ENCODE measurements at places on chromosomes 16 and 17.

GRCh38 chr17:66523378-66524200 is 221.2 kb downstream of the PRKCA start:
- DNase-seq = peak; percentile 81

DNA sequence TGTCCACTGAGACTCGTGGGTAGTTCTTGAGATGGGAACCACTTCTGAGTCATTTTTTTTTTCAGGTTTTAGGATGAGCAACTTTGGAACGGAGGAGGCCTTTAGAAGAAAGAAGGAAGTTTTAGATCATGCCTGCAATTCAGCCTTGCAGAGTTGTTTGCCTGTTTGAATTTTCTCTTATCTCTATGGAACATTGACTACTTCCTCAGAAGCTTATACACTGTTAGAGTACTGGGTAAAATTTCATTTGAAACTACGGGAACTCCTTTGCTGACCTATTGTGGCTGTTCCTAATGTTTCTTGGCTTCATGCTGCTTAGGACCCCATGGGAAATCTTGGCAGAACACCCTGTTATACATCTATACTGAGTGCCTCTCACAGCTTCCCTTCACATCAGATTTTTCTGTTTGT is 70.8 kb downstream of the MAP2K6 start:
- DNase-seq = no peak

DNA sequence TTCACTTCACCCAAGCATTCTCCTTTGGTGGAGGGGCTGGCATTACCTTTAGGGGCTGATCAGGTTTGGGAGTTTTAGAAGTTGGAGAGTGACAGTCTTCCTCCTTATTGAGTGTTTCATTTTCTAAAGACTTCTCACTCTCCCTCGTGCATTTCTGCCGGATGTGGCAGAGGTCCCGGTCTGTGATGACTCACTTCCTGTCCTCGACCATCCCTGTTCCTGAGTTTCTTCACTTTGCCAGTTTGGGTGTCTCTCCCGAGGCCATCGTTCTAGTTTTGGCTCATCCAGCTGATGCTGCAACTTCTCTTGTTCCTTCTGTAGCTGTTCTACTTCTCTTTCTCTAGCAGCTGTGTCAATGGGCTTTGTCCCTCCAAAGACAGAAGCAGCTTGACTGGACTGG is 104.3 kb downstream of the PHKB start:
- DNase-seq = peak; percentile 80

DNA sequence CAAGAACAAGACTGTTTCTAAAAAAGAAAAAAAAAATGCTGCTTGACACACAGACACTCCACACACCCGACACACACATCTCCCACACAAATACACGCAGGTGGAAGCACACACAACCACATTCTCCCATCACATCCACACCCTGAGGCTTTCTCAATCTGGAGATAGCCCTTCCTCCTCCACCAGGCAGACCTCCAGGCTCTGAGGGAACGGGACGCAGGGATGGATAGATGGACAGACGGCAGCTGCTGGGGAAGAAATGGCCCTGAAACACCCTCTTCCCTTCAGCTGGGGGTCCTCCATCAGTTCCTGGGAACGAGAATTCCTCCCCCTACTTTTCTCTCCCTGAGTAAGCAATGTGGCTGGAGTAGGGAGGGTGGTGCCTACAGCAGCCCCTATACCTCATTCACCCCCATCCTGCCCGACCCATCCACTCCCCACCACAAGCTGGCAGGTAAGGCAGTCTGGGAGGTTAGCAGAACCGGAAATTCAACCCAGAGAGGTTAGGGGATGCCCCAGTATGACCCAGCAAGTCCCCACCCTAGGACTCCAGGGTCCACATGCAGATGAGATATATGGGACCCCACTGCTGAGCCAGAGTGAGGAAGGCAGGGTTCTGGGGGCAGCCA is 4.1 kb upstream of the LITAFD start:
- DNase-seq = no peak

DNA sequence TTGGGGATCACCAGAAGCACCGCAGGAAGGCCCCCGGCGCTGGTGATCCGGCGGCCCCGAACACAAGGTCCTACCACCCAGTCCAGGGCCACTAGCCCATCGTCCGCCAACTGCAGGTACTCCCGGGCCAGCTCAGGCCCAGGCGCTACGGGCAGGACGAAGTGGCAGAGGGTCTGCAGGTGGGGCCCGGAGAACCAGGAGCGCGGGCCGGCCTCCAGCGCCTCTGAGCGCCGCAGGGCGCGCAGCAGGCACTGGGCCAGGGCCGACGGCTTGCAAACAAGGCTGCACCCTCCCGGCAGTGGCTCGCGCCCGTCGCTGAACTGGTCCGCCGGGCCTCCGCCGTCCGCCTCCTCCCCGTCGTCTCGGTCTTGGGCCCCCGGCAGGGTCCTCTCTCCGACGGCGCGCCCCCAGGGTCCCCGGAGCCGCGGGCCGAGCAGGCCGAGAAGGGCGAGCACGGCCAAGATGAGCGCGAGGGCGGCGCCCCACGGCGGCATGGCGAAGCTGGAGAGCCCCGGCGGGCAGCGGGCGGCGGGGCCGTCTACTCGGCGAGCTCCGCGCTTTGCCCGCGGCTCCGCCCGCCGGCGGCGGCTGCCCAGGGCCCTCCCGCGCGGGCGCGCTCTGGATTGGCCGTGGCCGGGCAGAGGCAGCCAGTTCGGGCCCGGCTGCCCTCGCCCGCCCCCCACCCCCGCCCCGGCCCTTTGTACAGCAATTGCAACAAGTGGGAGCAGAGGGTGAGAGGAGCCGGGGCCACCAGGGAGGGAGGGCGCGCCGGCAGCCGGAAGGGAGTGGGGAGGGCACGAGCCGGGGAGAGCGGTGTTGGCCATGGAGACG is at the start of gene ABHD15:
TSS of gene ABHD15 (minus strand) at position 565 of the 831 bp plus-strand sequence. CDS start at position 494, 71 bp downstream.
- DNase-seq = peak; percentile 70

GRCh38 chr17:32267690-32268205 is 2.1 kb downstream of the RHBDL3 start:
- DNase-seq = peak; percentile 11

GRCh38 chr16:21336231-21336630 is 58.1 kb upstream of the CRYM start:
- peak; percentile 67 for DNase-seq

GRCh38 chr17:79188048-79188447 is 113.4 kb downstream of the ENGASE start:
- no peak for DNase-seq

GRCh38 chr16:22648141-22648540 is 137.4 kb downstream of the NPIPB5 start:
- DNase-seq = no peak

GRCh38 chr16:86823888-86824671 is 245.7 kb downstream of the FOXL1 start:
- DNase-seq = no peak

GRCh38 chr16:85263239-85263585 is 150.9 kb upstream of the CIBAR2 start:
- DNase-seq = no peak

GRCh38 chr16:28078261-28078660 is 14.7 kb upstream of the GSG1L start:
- no peak for DNase-seq

DNA sequence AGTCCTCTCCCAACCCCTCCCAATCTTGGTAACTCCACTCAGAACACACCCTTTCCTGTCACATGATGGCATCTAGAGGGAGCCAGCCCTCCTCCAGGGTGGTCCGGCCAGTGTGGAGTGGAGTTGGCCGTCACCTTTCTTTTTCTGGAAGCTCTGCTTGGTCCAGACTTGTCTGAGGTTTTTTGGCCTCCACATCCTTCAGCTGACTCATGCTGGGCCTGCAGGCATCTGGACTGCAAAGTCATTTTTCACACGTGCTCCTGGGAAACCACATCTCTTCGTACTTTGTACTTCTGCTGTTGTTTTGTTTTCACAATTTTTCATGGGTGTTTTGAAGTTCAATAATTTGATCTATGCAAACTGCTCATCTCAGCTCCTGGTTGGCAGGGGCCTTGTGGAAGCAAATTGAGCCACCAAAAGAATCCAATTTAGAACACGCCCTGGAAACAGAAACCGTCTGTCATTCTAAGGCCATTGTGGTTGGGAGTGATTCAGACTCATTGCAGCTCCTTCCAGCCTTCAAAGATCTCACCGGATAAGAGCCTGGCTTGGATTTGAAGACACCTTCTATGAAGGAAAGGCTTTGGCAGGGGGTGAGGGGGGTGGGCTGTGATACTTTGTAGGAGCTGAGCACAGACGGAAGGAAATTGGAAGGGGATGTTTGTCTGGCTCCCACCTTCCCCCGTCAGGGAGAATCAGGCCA is 42.4 kb upstream of the NF1 start:
- DNase-seq = peak; percentile 94

DNA sequence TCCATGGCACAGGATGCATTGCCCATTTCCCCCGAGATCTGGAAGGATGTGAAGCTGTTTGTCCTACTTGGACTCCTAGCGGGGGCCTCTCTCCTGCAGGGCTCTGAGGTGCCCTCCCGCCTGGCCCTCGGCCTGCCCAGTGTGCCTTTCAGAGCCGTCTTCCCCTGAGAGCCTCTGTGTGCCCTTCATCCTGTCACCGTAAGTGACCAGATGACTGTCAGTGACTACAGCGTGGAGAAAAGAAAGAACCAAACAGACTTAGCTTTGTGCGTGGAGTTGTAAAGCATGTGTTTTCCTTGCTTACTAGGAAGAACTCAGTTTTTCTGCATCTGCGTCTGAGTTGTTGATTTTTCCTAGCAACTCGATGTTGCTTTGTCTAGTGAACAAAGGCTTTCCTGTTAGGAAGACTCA is 56.1 kb downstream of the BANP start:
- no peak for DNase-seq

DNA sequence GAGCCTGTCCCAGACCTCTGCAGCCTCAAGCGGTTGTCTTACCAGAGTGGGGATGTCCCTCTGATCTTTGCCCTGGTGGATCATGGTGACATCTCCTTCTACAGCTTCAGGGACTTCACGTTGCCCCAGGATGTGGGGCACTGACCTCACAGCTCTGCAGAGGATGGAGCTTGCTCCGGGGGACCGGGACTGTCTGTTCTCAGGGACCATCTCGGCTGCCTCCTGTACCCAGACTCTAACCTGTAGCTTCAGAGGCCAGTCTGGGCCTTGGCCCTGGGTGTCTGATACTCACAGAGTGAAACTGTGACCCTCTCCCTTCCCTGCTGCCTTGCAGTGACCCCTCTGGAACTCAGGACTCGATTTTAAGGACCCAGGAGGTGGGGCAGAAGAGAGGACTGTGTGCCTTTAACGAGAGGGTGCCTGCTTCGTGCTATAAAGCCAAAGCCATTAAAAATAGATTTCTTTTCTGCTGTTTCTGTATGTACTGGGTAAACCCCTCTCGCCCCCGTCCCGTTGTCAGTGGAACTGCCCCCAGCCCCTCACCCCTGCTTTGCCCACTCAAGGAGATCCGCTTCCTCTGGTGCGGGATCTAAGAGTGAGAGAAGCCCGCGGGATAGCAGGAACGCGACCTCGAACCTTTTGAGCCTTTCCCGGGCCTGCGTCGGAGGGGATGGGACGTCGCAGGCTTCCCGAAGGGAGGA is 1.1 kb upstream of the LLGL2 start:
- no peak for DNase-seq

DNA sequence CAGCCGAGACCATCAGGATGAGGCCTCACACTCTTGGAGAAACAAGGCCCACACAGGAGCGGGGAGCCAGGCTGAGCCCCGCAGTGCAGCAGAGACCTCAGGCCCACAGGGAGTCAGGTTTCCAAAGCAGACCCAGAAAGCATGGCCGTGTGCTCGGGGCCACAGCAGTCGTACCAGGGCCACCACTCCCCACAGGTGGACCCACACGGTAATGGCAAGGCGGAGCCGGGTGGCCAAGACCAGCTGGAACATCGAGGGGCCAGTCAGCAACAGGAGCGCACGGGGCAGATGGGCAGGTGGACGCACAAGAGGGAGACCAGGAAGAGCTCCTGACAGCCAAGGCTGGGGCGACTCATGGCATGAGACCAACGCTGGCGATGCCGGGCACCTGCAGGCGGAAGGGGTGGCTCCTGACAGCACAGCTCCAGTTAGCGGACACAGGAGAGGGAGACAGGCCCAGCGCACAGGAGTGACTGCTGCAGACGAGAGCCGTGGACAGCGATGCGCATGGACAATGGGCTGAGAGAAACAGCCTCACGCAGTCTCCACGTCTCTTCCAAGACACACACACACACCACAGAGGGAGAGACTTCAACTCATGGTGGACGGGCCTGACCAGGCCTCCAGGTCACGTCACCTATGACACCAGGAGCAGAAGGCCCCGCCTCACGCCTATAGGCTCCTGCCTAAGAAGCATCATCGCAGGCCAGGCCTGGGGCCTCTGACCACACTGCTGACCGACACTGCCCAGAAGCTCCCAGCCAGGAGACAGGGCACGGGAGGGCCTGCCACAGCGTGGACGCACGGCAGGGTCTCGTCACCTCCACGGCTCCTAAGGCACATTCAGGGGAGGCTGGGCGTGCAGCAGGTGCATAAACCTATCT is 58.6 kb downstream of the ZNF778 start:
- no peak for DNase-seq

DNA sequence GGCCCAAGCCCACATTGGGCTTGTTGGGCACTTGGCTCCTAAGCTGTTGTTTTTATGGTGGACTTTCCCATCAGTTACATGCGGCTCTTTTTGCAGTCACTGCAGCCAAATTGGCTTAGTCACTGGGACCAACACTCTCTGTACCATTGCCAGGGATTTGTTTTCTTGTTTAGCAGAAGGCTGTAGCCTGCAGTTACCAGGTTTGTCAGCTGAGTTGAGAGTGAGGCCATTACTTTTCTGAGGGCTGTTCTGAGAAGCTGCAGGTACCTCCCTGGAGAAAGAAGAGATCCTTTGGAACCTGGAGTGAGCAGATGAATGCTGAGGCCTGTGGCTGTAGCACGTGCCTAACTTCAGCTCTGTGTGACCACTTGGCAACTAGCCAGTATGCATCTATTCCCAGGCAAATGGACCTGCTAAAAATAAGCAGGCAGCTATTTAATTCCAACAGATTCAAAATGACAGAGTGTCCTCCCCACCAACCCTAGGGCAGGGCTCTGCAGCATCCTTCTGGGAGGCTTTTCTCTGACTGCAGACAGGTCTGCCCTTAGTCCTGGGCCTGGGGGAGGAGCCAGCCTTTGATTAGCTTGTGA is 12.9 kb downstream of the AKAP1 start:
- DNase-seq = peak; percentile 45

DNA sequence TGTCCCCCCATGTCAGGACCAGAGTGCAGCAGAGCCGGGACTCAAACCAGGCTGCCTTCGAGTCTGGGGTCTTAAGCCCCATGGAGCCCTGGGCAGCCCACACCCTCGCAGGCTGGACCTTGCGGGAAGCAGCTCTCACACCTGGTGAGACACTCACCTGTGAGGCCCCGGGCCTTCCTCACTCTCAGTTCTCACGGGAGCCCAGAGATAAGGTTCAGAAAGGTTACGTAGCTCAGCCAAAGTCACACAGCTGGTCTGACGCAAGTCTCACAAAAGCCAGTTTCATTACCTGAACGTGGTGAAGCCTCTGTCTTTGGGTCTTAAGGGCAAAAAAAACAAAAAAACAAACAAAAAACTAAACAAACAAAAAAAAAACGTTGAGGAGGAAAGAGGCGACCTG is 32.8 kb upstream of the SSTR5 start:
- DNase-seq = no peak
